ENCODE measurements at places on chromosomes 1 and 21. TPM values are rescaled to one million over a fixed set of nuclear protein-coding genes. Genes with fewer than 3 reads are reported as not detected.

- DNase-seq: no peak
Measured at GRCh38 chr1:186626356-186626932, 53.8 kb downstream of the PTGS2 start.

DNA sequence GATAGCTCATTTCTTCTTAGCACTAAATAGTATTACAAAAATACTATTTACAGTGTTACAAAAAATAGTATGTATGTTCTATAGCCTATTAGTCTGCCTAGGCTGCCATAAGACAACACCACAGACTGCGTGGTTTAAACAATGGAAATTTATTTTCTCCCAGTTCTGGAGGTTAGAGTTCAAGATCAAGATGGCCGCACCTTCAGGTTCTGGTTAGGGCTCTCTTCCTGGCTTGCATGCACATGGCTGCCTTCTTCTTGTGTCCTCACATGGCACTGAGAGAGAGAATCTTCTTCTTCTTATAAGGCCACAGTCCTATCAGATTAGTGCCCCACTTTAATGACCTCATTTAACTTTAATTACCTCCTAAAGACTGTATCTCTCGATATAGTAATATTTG lies 4.1 kb downstream of the ATF6 start:
- no peak for DNase-seq

DNA sequence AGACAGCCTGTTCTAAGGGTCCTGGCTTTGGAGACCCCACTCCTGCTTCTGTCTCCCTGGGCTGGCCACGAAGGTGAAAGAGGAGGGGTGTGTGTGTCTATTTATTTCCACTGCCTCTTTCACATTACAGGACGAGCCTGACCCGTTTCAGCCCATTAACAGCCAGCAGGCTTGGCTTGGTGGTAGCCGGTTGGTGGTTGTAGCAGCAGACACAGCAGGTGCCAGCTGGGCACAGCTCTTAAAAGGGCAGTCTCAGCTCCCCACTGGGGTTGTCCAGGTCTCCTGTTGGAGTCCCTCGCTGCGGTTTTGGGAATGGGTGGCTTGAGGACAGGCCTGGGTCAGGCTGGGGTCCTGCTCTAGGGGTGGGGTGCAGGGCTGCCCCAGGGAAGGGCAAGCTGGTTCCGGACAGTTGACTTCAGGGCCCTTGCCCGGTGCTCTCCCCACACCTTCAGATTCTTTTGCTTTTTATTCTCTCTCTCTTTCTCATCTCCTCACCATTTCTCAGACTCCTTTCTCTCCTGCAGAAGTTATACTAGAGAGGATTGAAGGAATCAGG lies 84.6 kb downstream of the ACTL8 start:
- no peak for DNase-seq

Gene WLS
- polyA plus RNA-seq: 102 TPM

Gene COL11A1
- 53.8 TPM for polyA plus RNA-seq

Gene TRIM17
- 0.57 TPM for polyA plus RNA-seq

Data from muscle of arm (tissue), 14 donors.